Muscle of back (tissue), 13 donors: ENCODE measurements at places on chromosomes 6 and 20.

- DNase-seq, result no peak
These were observed at the start of gene TREM2 for GRCh38 chr6:41162687-41163418. TSS of gene TREM2 (minus strand) at chr6:41163116. CDS start at chr6:41163082, 34 bp downstream.

DNA sequence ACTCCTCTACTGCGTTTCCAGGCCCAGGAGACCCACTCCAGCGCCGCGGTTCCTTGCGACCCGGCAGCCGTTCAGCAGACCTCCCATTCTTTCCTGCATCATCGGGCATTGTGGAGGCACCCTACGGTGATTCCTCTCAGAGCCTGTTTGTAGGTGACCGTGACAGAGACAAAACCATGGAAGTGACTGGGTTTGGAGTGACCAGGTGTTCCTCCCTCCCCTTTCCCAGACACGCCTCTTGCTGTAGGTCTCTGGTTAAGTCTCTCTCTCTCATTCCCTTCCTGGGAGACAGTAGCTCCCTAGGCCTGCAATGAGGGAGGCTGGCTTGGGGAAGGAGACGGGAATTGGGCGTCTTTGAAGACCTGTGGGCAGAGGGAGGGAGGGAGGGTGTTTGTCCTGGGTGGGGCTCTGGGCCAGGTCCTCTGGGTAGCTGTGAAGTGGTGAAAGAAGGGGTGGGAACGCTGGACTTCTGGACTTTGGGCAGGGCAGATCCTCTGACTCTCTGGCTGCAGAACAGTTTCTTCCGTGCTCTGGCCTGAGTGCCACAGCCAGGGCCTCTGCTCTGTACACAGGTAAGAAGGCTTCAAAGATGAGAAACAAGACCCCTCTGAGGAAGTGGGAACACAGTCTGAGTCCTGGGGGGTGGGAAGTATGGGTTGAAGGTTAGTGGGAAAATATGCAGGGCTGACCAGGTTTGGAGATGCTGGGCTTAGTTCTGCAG, 763 bp downstream of the KLC4 start:
- DNase-seq, result no peak

DNA sequence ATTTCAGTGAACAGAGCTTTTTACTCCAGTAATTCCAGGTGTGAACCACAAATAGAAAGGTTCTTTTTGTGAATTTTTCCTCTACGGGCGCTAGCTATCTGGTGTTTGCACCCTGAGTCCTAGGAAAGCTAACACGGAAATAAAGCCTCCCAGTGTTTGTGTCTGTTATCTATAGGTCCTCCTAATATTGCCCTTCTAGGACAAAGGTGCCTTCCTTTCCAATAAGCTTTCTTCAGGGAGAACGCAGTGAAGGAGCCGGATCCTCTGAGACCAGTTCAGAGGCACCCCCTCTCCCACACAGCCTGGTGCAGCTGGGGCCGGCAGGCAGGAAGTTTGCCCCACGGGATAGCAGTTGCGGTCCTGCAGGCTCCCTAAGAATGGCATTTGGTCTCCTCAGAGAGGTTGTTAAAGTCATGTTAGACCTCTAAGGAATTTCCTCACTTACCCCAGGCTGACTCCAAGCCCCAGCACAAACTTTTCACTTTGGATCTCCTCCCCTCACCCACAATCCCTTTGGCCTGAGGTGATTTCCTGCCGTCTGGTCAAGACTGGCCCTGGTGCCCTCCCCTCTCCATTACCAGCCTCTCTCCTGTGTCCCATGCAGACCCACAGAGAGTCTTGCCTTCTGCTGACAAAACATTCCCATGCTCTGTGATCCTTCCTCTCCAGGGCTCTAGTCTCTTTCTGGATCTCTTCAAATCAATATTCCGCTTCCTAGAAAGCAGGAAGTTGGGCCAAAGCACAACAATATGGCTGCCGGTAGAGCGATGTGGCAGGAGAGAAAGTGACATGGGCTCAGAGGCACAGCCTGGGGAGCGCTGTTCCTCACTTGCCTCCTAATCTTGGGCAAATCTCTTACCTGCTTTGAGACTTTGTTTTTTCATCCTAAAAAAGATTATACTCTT, 126.0 kb downstream of the MOXD1 start:
- DNase-seq, result no peak

- DNase-seq, result no peak
These were observed 153.2 kb upstream of the TAB2 start for GRCh38 chr6:149164199-149164750.

- DNase-seq, result no peak
These were observed 224.3 kb upstream of the ARID1B start for GRCh38 chr6:156552849-156553248.

GRCh38 chr6:32224696-32225095, 829 bp upstream of the NOTCH4 start:
- DNase-seq, result no peak

DNA sequence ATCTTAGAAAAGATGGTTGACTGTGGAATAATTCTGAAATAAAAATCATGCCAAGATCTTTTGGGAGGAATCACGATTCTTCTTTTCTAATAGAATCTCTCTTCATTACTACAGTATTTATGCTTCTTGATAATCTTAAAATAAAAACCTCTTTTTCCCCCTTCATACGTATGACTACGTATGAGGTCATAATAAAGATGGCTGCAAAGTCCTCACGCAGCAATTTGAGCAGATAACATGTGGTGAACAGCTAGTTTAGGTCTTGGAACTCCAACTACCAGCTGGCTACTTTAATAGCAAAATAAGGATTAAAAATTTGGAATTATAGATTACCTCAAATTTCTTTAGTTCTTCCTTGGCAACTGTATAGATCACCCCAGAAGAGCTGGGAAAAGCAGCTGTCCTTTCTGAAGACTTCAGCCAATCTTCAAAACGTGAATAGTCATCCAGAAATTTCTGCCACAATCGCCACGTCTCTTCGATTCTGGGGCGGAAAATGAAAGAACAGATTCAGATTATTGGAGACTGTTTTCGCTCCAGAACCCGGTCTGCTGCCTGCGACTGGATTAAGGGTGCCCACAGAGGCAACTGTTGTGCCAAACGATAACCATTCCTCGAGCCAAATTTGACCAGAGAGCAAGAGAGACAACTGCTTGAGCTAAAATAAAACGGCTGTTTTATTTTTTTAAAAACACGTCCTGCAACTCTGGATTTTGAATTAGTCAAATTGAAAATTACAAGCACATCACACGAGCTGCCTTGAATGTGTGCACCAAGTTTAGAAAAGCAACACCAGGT, 347.3 kb downstream of the ESR1 start:
- DNase-seq, result no peak

DNA sequence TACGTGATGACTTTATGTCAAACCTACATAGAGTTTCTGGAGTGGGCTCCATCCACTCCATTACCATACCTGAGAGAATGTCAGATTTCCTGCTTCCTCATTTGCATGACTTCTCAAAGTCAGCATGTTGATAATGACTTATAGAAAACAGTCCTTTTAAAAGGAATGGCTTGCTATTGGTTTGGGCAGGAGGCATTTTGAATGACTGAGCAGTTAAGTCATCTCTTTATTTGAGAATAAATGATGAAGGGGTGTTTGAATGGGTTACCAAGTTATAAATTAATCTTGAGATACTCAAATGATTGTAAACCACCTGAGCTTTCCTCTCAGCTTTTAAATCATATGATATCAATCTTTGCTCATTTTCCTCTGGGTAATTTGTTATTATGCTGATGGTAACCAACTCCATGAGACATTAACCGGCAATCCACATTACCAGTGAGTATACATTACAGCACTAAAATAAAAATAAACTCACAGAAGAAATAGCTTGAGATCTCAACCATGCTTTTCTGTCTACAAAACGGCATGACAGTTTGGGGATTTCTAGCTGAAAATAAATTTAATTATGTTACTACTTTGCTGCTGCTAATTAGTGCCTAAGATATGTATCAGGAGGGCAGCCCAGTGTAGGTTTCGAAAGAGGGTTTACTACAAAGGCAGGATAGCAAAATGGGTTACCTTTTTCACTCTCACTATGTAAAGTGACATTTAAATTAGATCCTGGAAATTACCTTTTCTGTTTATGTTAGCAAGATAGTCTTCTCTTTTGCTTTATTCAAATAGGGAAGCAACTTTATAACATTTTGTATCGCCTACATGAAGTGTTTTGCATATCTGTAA, 78.8 kb downstream of the RPS12 start:
- DNase-seq, result no peak

GRCh38 chr6:6515691-6516607, 72.6 kb upstream of the LY86 start:
- no peak for DNase-seq

DNA sequence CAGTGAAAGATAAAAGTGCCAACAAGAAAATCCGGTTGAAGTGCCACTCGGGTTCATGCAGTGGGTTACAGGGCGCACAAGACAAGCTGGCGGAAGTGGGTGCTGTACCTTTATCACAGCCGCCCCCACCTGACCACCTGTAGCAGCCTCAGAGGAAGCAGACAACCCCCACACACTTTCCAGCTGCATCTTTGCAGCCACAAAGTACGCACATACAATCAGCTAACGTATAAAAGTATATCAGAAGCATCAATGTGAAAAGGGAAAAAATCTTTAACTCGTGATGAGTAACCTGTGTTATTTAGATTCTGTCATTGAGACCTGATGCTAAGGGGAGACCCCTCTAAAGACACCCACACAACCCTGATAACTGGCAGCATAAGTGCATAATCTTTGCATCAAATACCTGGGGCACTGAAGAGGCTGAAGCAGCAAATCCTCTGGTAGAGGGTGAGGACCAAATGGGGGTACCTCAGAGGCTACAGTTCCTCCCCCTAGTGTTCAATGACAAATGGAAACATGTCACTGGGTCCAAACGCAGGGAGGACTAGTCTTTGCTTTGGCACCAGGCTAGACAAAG, 22.1 kb downstream of the BACH2 start:
- DNase-seq, result no peak

GRCh38 chr6:141303907-141304306, 828.8 kb upstream of the GJE1 start:
- DNase-seq, result no peak

GRCh38 chr6:7897461-7898192, 13.0 kb downstream of the TXNDC5 start:
- no peak for DNase-seq

GRCh38 chr6:36657942-36658544, 20.5 kb upstream of the CDKN1A start:
- no peak for DNase-seq

DNA sequence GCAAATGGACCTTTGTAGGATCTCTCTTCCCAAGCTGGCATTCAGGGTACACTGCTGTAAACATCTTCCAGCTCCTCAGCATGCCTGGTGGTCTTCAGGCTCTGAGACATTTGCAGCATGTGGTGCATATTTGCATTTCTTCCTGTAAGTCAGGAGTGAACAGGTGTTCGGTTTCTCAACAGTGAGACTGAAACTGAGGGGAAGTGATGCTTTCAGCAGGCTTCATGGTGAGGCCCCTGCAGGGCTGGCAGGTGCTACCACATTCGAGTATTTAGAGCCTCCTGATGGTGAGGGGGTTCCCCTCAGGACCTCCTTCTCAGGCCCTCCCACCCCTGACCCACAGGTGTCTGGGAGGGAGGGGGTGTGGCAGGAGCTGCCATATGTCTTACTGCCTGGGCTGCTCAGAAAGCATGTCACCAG, 15.1 kb downstream of the MYBL2 start:
- no peak for DNase-seq

DNA sequence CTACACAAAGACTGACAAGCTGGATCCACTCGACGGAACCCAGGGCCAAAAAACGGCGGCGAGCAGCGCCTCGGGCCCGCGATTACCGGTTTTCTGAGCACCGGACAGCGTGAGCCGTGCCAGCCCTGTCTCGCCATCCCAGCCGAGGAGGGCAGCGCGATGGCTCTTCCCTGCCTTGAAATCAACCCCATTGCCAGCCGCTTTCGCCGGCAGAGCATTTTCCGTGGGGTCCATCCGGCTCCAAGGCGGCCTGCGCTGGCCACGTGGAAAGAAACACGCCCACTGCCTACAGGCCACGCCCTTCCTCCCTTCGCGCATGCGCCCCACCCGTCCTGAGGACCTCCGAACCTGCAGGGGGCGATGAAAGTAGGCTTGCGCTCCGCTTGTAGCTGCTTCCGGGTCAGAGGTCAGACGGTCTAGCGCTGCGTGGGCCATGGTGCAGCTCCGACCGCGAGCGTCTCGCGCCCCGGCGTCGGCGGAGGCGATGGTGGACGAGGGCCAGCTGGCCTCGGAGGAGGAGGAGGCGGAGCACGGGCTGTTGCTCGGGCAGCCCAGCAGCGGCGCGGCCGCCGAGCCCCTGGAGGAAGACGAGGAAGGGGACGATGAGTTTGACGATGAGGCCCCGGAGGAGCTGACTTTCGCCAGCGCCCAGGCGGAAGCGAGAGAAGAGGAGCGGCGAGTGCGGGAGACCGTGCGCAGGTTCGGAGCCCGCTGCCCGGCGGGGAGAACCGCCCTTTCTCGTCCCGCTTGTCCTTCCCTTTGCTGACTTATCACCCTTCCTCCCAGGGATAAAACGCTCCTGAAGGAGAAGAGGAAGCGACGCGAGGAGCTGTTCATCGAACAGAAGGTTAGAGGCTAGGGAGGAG, at the start of gene NOL7:
NOL7 (plus strand) TSS at position 410 of the 866 bp plus-strand sequence; CDS start at position 434, 24 bp downstream.
- peak; percentile 99 for DNase-seq

DNA sequence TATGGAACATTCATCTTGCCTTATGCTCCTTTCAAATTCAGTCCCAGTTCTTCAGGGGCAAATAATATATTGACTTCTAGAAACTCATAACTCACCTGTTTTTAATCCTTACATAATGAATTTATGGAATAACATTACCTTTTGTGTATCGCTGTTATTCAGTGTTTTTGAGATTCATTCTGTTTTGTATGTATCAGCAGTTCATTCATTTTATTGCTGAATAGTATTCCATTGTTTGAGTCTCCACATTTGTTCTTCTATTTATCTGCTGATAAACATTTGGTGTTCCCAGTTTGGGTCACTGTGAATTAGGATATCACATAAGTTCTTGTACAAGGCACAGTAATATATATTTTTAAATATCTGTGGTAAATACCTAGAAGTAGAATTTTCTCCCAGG, 5.1 kb downstream of the SEMG2 start:
- no peak for DNase-seq

DNA sequence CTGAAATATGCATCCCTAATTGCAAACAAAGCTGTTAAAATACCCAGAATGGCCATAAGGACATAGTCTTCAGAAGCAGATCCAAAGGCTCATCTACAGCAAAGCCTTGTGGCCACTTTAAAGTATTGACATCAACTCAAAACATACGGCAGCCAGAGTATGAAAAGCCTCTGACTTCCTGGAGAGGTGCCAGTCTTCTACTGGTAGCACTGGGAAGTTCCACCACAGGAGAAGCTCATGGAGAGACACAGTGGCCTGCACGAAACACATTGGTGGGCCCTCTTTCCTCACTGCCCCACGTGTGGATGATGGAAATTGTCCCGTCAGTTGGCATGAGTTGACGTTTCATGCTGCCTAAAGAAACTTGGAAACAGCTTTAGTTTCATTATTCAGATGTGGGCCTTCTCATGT, 202.6 kb upstream of the HEY2 start:
- no peak for DNase-seq

- DNase-seq, result no peak
These were observed 13.6 kb upstream of the GMDS start for GRCh38 chr6:2259002-2259494.
